ENCODE measurements at places on chromosomes 5 and 9. TPM values are rescaled to one million over a fixed set of nuclear protein-coding genes. Genes with fewer than 3 reads are reported as not detected.

FOXD4L3 gene
- total RNA-seq, result not detected

GRCh38 chr9:98158071-98158831 is 34.2 kb downstream of the CORO2A start:
- no peak for DNase-seq

GRCh38 chr9:12955510-12956163 is 180.8 kb downstream of the LURAP1L start:
- no peak for DNase-seq

DNA sequence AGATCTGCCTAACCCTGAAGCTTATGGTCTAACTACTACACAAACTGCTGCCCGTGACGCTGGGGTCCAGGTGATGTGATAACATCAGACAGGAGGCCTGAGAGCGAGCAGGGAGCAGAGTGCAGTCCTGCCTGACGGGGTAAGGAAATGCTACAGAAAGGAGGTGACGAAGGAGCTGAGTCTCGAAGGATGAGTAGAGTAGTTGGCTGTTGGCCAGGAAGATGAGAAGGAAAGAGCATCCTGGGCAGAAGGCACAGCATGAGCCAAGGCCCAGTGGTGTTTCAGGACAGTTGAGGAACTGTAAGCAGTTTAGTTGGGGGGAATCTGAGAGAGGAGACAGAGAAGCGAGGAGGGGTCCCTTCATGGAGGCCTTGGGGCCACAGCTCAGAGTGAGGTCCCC is 136.0 kb upstream of the TBC1D2 start:
- no peak for DNase-seq

GRCh38 chr5:4542145-4542778 is 597.9 kb upstream of the ADAMTS16 start:
- DNase-seq, result no peak

KCTD16 gene
- 0.53 TPM for total RNA-seq

GRCh38 chr5:137101544-137101943 is 397.6 kb downstream of the SPOCK1 start:
- DNase-seq, result no peak

GRCh38 chr5:92147266-92147665 is 764.1 kb upstream of the ARRDC3 start:
- no peak for DNase-seq

GRCh38 chr5:72082048-72082447 is 25.2 kb upstream of the MAP1B start:
- no peak for DNase-seq

DNA sequence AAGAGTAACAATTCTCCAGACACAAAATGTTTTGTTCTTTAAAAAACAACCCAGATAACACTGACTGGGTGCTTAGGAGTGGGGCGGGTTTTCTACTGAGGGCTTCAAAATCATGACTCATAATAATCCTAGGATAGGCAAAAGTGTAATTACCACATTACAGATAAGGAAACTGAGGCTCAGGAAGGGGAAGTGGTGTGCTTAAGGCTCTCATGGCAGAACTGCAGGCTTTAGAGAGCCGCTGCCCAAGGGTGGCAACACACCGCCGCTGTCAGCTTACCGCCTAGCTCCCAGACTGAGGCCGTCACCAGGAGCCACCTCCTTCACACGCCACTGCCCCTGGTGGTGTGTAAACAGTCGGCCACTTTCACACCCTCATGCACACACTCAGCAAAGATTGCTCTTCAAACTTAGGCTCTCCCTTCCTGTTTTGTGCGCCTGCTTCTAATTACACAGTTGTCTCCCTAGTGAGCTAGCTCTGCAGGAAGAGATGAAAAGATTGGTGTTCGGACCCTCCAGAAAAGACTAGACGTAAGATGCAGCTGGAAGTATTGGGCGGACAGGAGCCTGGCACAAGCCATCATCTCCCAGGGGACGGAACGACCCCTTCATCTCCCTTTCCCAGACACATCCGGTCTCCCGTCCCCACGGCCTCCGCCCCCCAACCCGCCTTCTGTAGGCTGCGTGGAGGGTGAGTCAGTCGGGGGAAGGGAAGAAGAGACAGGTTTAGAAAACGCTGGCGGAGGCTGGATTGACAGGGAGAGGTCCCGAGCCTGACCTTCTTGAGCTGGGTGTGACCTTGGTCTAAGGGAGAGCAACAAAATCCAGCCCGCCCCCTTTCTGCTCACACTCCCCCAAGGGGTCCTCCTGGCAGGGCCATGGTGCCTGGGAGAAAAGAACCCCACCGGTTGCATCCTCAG is 162.7 kb downstream of the SYK start:
- DNase-seq, result no peak

GRCh38 chr5:135186662-135187522 is 152.9 kb upstream of the PITX1 start:
- no peak for DNase-seq

DNA sequence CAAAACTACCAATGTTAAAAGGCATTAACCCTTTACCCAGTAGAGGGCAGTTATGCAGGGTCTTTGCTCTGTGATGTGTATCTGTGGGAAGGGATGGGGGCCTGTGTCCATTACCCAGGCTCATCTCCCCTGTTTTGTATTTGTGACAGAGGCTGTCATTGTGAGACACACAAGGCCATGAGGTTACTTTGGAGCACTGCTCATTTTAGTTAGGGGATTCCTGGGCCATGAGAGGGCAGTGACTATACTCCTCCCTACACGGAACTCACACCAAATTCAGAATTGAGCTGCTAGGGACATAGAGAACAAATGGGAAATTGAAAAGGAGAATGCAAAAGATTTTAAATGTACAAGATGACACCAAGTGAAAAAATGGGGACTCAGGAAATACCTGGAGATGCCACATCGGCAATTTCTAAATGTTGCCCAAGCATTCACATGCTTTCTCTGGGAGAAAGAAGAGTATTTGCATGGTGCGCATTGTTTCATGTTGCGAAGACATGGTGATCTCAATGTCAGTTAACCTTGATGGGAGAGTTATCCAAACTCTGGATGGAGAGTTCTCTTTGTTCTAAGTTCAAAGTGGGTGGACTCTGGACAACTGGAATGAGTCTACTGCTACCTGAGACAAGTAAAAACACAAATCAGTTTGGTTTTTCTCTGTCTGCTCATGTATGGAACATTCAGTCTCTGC is 32.5 kb downstream of the C9orf152 start:
- no peak for DNase-seq

RNF183 gene
- total RNA-seq, result not detected

- DNase-seq, result no peak
Measured at GRCh38 chr9:128940271-128940921, 7.0 kb downstream of the DOLK start.

DNA sequence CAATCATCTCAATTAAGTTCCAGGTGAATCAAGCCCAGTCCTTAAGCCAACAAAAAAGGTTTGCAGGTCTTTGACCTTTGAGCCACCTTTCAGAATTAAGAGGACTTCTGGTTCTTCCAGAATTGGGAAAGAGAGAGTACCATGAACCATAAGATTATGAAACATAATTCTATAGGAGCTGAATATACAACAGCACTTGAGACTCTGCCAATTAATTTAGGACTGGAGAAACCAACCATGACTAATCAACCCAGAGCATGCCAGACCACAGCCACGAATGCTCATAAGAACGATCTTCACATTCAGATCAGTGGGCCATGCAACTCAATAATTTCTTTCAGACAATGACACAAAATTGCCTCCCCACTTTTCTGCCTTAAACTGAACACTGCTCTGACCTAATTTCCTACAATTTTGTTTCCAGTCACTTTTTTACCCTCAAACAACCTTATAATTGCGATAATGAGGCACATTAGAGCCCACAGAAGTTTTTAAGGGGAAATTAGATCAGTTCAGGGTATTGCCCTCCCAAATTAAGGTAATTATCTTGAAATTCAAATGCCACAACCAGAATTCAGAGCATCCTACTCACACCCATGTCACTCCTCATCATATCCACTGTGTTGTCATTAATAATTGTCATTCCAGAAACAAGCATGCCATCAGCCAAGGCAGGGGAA is 213.4 kb downstream of the ATPSCKMT start:
- no peak for DNase-seq

SPINK7 gene
- not detected for total RNA-seq

- DNase-seq, result no peak
Measured at GRCh38 chr5:125894383-125894782, 528.8 kb upstream of the GRAMD2B start.

DNA sequence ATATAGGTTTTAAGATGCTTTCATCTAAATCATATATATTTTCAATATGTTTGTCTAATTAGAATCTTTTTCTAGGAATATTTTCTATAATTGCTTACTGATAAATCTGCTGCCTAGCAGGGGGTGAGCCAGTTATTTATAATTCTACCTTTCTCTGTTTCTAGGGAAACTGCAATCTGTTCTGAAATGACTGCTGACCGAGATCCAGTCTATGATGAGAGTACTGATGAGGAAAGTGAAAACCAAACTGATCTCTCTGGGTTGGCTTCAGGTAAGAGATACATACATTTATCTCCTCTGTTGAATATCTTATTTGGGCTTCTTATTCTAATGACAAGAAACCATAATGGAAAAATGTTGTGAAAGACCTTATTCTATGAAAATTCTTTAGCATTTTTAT is 127.3 kb downstream of the XRCC4 start:
- DNase-seq, result no peak

NUDT12 gene
- 23.2 TPM for total RNA-seq

GRCh38 chr9:99272836-99273235 is 50.8 kb downstream of the SEC61B start:
- no peak for DNase-seq

- DNase-seq, result no peak
Measured at GRCh38 chr5:150181027-150181426, 8.8 kb upstream of the SLC6A7 start.

PCDHGA9 gene
- 10.7 TPM for total RNA-seq

LMBRD2 gene
- 18.5 TPM for total RNA-seq

DNA sequence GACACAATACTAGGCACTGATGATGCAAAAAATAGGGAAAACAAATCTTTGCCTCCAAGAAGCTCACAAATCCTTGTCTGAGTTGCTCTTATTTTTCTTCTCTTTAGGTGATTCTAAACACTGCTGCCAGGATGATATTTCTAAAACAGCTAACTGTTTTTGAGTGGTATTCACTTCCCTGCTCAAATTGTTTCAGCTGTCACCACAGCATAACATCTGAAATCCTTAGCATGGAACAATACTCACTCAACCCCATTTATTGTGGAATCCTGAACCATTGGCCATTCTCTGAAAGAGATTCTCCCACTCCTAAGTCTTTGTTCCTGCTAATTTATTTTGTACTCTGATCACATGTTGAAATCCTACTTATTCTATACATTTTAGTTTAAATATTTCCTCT is 4.8 kb upstream of the SHOC1 start:
- no peak for DNase-seq

GRXCR2 gene
- not detected for total RNA-seq

DNA sequence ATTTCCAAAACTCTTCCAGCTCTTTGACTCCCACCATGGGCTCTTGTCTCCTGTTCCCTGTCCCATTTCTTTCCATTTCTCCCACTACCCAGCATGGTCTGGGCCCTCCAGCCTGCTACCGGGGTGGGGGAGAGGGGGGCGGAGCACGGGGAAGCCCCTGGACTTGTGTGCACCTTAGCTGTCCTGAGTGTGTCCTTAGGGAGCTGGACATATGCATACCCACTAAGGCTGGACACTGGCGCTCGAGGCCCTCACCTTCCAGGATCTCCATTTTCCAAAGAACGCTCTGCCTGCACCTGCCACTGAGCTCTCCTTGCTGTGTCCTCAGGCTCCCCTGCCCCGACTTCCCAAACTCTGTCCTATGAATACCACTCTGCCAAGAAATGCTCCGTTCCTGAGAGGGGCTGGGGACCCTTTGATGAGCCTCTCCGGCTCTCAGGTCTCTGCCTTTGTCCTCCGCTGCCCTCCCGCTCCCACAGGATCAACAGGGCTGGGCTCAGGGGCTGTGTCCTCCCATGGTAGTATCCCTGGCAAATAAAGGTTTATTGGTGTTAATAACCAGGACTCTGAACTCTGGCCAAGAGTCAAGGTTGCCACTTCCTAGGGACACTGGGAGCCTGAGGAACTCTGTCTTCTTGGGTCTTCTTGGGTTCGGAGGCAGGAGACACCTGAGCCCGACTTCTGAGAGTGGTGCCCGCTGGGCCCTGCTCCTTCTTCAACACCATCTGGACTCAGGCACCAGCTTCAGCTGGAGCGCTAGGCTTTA is 831 bp upstream of the SHROOM1 start:
- DNase-seq, result no peak

GRCh38 chr5:42884326-42884725 is 72.6 kb upstream of the SELENOP start:
- no peak for DNase-seq

DNA sequence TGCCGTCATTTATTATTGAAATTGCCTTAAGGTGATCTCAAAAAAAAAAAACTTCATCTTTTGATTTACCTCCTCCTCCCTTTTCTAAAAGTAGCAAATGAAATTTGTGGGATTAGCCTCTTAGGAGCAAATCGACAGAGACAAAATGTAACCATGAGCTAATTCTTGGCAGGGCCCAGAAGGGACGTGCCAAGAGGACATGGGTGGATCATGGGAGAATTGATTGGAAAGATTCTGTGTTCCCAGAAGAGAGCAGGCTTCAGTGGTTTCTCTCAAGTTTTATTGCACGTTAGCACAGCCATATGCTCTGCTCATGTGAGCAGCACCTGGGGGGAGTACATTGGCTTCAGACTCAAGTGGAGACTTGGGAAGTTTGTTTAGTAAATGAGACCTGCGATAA is 394.6 kb downstream of the ELAVL2 start:
- no peak for DNase-seq

- DNase-seq, result no peak
Measured at GRCh38 chr5:61298580-61298979, 33.5 kb upstream of the ZSWIM6 start.

WNT8A gene
- total RNA-seq, result not detected

DNA sequence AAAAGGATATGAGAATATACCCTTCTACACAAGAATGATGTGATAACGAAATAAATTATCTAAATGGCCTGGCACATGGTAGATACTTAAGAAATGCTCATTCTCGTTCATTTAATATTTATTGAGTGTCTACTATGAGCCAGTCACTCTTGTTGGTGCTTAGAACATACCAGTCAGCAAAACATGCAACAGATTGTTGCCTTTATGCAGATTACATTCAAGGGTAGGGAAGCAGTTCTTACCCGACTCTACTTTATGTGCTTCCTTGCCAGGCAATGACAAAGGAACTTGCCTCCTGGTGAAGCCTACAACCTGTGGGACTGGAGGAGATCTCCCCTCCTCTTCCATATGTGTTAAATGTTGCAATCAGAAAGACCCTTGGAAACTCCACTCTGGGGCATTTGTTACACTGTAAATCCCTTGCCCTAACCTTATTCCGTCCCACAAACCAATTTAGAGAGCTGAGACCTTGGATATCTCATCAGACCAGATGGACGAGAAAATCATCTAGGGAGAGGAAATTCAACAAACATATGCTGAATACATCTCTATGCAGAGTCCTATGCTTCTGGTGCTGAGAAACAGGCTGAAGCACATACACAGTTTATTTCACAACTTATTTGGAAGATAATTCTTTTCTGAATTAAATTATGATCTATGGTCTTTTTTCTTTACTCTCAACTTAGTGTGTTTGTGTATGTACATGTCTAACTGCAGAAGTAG is 128.1 kb upstream of the TRIM32 start:
- DNase-seq, result no peak

IFNB1 gene
- not detected for total RNA-seq

TAF1L gene
- not detected for total RNA-seq

- no peak for DNase-seq
Measured at GRCh38 chr5:174459071-174459702, 265.2 kb upstream of the MSX2 start.

GRCh38 chr5:32264957-32265572 is 47.7 kb downstream of the MTMR12 start:
- no peak for DNase-seq

GRCh38 chr5:135578305-135578684 is 496 bp downstream of the CXCL14 start:
- no peak for DNase-seq

GRCh38 chr9:105344283-105344682 is 99.8 kb downstream of the SLC44A1 start:
- no peak for DNase-seq

Measured in sciatic nerve (tissue), 2 donors.